AG08396 (cell line): ENCODE measurements at places on chromosomes 1 and 21.

- DNase-seq: no peak
These were observed 63.5 kb upstream of the DMRTB1 start for GRCh38 chr1:53395671-53396215.

DNA sequence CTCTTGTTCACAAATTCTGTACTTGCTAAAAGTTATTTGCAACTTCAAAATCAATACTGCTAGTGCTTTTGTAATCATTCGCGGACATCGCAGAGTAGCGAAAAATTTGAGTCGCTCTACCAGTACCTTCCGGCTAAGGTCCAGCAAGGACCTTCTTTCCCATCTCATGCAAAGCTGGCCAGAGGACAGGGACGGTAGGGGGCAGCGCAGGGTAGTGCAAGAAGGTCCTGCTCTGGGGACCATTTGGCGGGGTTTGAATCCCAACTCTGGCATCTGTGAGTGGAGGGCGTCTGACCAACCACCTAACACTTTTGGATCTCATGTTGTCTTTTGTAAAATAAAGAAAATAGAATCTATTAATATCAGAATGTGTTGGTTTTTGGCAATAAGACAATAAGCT, 258.3 kb downstream of the SPATA17 start:
- no peak for DNase-seq

DNA sequence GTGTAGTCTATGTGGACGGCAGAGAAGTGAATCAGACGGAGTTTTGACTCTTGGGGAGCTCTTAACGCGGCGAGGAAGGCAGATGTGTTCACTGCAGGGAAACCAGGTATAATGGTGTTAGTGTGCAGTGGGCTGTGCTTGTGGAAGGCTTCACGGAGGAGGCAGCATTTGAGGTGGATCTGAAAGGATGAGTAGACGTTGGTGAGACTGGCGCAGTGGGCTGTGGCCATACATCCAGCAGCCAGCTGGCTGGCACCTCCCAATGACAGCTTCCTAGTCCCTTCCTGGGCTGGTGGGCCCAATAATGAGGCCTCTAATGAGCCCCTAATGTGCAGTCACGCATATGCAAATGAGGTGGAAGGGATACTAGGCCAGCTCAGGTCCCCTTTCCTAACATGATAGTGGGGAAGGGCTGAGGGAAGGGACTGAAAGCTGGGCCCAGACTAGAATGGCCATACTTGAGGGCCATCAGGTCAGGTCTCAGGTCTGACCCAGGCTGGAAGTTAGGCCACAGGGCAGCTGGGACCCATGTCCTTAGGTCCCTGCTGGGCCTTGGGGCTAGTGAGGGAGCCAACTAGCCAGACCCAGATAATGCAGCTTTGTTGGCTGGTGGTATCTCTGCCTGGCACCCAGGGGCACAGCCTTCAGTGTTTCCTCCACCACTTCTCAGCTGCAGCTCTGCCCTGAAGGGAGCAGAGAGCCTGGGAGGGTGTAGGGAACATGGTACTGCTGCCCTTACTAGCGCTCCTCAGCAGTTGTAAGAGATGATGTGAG, 3.8 kb downstream of the MAP7D1 start:
- no peak for DNase-seq

DNA sequence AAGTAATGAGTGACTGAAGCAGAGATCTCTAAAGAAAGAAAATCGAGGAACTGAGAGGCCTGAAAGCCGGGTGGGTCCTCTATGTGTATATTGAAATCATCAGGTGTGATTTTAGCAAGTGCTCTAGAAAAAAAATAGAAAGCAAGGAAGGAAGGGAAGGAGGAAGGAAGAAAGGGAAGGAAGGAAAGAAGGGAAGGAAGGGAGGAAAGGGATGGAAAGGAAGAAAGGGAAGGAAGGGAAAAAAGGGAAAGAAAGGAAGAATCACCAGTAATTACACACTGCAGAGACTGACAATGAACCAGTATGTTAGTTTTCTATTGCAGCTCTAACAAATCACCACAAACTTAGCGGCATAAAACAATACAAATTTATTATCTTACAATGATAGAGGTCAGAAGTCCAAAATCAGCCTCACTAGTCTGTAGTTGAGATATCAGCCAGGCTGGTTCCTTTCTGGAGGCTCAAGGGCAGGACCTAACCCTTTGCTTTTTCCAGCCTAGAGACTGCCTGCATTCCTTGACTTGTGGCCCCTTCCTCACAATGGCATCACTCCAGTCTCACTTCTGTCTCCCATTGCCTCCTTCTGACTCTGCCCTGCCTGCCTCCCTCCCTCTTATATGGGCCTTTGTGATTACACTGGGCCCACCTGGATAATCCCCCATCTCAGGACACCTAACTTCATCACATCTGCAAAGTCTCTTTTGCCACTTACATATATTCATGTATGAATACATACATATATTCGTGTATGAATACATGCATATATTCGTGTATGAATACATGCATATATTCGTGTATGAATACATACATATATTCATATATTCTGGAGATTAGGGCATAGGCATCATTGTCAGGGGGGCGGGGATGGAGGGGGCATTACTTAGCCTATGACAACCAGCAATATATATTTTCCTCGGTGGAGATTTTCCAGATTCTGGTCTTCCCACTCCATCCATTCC, 47.5 kb upstream of the CDC42BPA start:
- no peak for DNase-seq

DNA sequence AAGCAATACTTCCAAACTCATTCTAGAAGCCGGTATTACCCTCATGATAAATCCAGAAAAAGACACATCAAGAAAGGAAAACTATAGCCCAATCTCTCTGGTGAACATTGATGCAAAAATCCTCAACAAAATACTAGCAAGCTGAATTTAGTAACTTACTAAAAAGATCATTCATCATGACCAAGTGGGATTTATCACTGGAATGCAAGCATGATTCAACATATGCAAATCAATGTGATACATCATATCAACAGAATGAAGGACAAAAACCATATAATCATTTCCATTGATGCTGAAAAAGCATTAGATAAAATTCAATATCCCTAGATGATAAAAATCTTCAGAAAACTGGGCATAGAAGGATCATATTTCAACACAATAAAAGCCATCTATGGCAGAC, 402.9 kb downstream of the TGFB2 start:
- no peak for DNase-seq

GRCh38 chr1:2934156-2934540, 87.1 kb upstream of the ACTRT2 start:
- no peak for DNase-seq

- DNase-seq: no peak
These were observed 779.9 kb downstream of the KCNT2 start for GRCh38 chr1:195828325-195828724.

GRCh38 chr1:159598196-159598595, 10.6 kb downstream of the APCS start:
- DNase-seq: peak; percentile 69

DNA sequence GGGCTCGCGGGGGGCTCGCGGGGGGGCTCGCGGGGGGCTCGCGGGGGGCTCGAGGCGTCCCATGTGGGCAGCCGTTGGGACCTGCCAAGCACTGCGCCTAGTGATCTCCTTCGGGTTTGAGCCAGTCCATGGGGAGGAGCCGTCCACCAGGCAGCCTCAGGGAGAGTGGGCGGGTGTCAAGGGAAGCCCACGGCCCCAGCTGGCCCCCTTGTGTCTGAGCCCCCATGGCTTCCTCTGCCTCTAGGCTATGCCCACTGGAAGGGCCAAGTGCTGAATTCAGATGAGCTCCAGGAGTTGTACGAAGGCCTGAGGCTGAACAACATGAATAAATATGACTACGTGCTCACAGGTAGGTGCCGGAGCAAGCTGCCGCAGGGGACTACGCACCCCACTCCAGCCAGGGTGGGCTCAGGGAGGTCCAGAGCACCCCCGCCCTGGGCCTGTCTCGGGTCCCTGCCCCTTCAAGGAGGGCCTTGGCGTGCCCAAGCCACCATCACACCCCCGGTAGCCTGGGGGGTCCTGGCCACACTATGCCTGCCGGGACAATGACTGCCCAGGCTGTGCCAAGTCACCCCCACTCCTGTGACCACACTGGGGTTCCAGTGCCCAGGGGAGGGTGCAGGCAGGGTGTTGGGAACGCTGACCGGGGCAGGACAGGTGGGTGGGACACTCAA, 22.6 kb downstream of the PDXK start:
- DNase-seq: no peak

DNA sequence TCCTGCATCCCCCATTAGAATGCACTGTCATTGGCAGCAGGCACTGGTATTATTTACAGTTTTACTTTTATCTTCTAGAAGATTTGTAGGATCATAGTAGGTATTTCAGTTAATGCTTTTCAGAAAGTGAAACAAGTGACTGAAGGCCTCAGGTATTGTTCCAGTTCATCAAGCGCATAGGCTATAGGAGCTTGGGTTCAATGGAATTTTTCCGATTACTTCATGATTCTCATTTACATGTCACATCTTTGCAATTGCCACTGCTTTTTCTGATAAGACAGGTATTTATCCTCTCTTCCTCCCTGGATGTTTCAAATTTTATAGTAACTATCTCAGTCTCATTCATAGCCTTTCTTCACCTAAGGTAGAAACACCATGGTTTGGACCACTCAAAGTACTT, 161.3 kb downstream of the NTPCR start:
- no peak for DNase-seq

- no peak for DNase-seq
These were observed 74.2 kb upstream of the CXADR start for GRCh38 chr21:17438635-17439034.

DNA sequence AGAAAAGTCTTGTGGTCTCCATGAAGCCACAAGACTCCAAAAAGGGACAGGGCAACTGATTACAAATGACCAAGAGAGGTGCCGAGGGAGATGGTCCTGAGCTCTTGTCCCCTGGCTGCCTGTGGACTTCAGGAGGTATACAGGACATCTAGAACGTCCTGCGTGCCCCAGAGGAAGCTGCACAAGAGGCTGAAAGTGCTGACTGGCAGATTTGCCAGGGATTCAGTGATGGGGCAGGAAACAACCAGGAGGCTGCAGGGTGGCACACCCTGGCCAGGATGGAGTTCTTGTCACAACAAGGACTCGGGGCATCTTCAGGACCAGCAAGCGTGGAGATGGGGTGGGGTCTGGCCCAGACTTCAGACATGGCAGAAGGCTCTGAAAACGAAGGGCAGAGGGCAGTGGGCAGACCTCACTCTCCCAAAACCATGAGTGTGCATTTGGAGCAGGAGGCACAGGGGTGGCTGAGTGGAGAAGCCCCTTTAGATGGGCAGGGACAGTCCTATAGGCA, 13.4 kb upstream of the PKP1 start:
- no peak for DNase-seq

DNA sequence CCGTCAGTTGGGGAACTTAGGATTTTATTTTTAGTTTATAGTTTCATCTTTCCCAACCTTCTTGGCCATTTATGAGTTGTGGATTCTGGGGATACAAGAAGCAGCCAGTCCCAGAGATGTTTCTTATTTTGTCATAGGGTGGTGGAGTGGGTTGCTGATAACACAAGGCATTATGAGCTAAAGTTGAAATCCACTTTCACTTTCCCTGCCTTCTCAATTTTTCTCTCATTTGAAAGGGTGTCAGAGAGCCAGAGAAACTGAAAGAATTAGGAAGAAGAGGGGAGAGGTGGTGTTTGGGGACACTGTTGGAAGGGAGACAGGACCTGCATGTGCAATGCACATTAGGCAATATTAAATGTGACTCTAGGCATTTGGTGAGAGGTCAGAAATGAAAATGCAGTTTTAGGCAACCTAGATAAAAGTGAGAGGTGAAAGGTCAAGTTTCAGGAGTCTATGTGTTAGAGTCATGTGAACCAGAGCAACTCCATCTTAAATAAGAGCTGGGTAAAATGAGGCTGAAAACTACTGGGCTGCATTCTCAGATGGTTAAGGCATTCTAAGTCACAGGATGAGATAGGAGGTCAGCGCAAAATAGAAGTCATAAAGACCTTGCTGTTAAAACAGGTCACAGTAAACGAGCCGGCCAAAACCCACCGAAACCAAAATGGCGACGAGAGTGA, 71.1 kb upstream of the F3 start:
- DNase-seq: no peak

DNA sequence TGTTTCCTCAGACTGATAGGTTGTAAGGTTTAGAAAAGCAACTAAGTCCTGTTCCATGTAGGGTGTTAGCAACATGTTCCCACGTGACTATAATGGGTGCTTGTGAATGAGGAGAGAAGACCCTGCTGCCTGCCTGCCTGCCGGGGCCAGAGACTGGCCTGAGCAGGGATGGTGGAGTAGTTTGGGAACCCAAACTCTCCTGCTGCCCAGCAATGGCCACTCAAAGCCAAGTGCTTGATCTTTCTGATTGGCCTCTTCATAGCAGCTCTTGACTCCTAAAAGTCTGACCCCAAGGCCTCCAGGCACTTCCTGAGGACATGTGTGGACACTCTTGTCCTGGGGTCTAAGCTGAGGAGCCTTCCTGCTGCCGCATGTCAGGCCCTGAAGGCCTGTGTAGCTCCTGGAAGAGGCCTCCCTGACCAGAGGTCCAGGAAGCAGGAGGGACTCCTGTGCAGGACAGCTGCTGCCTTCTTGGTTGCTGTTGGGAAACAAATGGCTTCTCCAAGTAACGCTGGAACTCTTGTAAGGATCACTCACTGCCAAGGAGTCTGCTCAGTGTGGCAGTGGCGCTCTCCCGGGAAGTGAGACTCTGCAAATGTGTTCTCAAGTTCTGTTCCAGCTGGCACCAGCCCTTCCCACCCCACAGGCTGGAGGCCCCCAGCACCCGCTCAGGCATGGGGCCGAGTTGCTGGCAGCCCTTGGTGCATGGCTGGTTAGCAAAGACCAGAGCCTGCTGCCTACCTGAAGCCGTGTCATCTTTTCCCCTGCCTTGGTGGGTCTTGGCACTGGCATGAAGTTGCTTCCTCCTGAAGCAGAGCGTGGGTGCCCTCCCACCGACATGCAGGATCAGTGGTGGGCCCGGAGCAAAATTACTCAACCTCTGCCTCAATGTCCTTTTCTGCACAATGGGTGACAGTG, 35.5 kb downstream of the MAN1C1 start:
- DNase-seq: no peak

- DNase-seq: no peak
These were observed 5.3 kb upstream of the TMEM52 start for GRCh38 chr1:1924386-1924785.

DNA sequence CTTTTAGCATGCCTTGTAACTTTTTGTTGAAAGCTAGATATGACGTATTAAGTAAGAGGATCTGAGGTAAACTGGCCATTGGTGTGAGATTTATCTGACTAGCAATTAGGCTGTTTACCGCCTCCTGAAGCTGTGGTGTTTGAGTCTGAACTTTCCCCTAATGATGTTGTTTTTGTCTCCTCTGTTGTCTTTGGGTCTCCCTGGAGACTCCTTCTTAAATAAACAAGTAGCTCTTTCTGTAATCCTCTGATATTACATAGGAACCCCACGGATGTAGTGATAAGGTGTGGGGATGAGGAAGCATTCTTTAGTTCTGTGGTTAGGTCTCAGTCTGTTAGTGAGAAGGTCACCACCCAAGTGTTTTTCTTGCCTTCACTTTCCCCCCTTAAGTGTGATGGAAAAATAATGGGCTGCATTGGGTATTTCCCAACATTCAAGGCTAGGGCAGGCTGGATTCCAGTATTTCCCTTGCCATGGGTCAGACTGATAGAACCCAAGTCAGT, 33.0 kb downstream of the PRSS38 start:
- no peak for DNase-seq
